ENCODE measurements at places on chromosomes 12 and 14.

- DNase-seq, result no peak
These were observed 75.9 kb downstream of the LIN7A start for GRCh38 chr12:80861641-80862378.

DNA sequence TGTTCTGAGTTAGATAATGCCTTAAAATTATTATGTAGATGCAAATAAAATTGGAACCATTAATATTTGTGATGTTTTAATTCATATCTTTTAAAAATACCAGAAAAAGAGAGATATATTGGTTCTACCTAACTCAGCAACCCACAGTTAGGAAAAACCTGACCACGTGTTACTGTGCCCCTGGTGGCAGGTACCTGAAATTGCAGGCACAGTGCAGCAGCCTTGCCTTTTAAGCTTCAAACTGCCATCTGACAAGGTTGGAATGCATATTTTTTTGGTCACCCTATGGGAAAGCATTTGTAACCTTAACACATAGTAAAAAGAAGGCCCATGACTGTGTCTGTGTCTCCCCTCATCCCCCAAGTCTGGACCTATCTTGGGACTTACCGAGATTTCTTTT, 109.4 kb upstream of the NOS1 start:
- DNase-seq, result no peak

GRCh38 chr14:88488897-88489296, 65.9 kb downstream of the PTPN21 start:
- DNase-seq, result no peak

DNA sequence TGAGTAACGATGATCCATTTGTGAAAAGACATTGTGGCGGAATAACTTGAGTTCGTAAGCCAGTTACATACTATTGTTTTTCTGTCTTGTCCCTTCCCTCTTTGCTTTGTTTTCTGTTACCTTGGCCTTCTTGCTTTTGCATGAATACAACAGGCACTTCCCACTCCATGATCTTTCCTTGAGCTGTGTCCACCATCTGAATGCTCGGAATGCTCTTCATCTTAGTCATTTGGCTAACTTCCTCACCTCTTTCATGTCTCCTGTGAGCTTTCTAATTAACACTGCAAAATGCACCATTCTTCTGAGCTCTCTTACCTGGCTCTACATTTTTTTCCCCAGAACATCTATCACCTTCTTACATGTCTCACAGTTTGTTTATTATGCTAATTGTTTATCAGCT, 10.0 kb downstream of the KNTC1 start:
- DNase-seq, result no peak

- no peak for DNase-seq
These were observed 82.3 kb downstream of the PUS7L start for GRCh38 chr12:43676183-43676813.

DNA sequence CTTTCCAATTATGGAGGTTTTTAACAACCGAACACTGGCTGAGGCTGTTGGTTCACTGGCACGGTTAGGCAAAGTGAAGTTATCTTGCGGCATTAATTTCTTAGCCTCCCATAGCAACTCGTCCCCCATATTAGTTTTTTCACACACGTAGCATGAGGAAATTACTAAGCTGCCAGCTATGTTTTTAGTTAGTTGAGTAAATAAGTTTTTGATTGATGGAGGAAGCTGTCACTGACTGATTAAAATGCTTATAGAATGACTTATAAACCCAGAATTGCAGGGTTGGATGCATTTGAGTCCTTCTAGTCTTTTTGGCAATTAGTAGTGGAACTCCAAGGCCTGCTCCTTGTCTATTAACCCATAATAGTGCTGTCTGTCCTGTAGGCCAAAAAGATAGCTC, 97.1 kb downstream of the ALG10 start:
- no peak for DNase-seq

GRCh38 chr14:103518422-103519042, 4.1 kb downstream of the CKB start:
- peak; percentile 59 for DNase-seq

GRCh38 chr14:59355091-59355490, 110.1 kb downstream of the GPR135 start:
- DNase-seq, result no peak

GRCh38 chr12:89098441-89099112, 253.7 kb downstream of the DUSP6 start:
- peak; percentile 72 for DNase-seq

Measured in NCI-H1092 (cell line).